ENCODE measurements at places on chromosomes 5 and 9.

DNA sequence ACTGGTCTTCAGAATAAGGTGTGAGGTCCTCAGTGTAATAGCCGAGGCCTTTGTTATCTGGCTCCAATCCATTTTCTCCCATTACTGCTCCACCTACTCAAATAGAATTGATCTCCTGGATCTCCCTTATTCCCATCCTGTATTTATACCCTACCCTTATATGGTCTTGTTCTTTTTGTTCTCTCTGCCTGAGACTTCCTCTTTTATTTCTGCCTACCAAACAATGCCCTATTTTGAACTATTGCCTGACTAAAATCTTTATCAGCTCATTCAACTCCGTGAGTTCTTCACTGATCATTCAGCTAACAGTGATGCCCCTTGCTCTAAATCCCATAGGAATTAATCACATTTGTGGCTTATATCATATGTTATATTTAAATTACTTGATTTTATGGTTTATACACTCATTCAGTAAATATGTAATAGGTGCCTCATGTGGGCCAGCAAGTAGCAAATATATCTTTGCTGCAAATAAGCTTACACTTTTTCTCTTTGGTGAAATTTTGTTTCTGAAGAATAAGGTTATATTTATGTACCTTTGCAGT is 417.5 kb upstream of the MEF2C start:
- peak; percentile 1 for DNase-seq

GRCh38 chr9:136086213-136086881 is 8.7 kb downstream of the NACC2 start:
- no peak for DNase-seq

- DNase-seq: peak; percentile 10
These were observed 6.9 kb upstream of the ABCA1 start for GRCh38 chr9:104934691-104935500.

- no peak for DNase-seq
These were observed 58.7 kb downstream of the ZNF354C start for GRCh38 chr5:179118756-179119414.

DNA sequence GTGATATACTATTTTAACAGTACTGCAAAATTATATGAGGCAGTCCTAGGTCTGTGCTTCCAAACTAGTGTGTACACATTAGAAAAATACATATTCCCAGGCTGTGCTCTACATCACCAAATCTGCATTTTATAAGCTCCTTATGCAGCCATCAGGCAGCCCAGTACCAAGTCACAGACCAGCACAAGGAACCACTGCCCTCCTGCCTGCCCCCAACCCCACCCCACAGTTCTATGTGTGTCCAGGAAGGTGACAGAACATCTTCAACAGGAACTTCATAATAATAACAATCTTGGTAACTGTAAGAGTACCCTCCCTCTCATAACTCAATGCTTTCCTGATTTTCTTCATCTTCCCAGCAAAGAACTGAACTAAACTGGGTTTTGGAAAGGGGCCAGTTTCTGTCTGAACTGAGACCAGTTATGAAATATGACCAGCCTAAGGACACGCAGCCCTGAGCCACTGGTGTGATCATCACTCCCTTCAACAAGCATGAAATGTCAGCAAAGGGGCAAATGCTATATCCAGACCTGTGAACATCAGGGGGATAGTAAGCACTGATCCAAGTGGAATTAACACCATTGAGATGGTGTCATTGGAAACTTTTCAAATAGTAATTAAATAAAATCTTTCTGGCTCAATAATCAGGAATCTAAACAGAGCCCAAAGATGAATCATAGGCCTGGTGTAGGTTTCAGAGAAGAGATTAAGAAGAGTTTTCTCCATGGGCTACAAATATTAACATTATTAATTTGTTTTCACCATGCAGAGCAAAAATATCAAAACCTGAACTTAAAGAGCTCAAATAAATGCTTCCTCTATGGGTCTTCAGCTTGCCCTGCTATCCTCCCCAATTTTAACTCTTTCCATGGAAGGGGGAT is 82.1 kb downstream of the DPYSL3 start:
- DNase-seq: peak; percentile 6

- DNase-seq: no peak
These were observed 60.6 kb upstream of the ADRA1B start for GRCh38 chr5:159855476-159856191.

DNA sequence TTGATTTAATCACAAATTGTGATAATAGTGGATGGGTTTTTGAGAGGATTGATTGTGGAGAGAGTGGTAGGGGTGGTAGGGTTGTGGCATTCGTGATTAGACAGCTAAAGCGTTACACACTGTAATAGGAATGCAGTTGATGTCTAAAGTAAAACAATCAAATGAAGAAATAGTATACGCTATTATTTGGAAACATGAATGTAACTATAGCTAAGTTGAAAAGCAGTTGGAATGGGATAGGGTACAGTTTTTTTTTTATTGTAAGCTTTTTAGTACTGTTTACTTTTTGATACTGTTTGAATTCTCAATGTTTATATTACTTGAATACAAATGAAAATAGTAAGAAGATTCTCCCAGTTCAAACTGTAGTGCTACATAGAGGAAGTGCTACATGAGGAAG is 51.8 kb downstream of the RANBP17 start:
- no peak for DNase-seq

DNA sequence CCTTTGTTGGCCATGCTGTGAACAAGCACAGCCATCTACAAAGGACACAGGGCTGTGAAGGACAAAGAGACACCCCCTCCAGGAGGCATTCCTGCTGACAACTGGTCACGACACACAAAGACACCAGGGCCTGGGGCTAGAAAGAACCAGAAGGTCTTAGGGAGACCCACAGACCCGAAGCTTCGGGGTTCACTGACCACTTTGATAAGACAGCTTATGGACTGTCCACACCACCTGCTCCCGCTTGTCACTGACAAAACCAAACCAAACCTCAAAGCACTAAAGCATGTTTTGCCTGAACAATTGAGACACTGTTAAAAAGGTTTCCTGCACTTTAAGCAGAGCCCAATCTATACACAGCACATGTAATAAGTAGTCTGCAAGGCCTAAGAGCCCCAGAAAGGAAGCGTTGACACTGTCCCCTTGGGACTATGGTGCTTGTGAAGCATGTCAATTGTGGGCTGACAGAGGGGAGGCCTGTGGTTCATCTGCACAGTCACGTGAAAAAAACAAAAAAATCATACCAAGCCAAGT is 185.0 kb downstream of the GAPVD1 start:
- DNase-seq: no peak

GRCh38 chr5:136018814-136019783 is 9.7 kb upstream of the TGFBI start:
- peak; percentile 99 for DNase-seq

DNA sequence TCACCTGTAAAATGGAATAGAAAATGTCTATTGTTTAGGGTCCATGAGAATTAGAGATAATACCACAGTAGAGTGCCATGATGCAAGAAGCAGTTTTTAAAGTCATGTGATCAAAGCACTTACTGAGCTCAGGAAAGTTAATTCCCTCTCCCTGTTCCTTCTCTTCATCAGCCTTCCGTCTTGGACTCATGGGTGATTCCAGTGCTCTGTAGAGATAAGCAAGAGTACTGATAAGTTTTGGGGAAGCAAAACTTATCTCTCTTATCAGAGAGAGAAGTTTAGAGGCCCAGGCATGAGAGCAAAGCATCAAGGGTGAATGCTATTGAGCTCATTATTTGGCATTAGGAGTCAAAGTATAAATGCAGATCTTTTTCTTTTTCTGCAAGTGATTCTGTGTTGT is 410.1 kb downstream of the AGTPBP1 start:
- DNase-seq: no peak

- no peak for DNase-seq
These were observed 135.1 kb downstream of the DROSHA start for GRCh38 chr5:31396611-31397295.

- peak; percentile 48 for DNase-seq
These were observed 41.5 kb upstream of the NOTCH1 start for GRCh38 chr9:136587145-136587943.

DNA sequence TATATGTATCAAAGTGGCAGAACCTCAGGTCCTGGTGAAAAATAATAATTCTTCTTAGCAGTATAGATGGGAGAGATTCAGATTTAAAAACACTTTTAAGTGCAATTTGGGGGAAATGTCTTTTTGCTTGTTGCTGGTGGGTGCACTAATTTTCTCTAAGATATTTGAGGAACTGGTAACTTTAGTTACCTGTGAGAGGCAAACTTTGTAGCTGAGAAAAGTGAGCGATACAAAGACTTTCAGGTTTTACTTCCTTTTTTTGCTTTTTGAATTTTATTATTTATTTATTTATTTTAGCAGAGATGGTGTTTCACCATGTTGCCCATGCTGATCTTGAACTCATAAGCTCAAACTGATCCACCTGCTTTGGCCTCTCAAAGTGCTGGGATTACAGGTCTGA is 303.1 kb upstream of the PTGER4 start:
- no peak for DNase-seq

- no peak for DNase-seq
These were observed 152.5 kb upstream of the CLINT1 start for GRCh38 chr5:158011422-158011821.

DNA sequence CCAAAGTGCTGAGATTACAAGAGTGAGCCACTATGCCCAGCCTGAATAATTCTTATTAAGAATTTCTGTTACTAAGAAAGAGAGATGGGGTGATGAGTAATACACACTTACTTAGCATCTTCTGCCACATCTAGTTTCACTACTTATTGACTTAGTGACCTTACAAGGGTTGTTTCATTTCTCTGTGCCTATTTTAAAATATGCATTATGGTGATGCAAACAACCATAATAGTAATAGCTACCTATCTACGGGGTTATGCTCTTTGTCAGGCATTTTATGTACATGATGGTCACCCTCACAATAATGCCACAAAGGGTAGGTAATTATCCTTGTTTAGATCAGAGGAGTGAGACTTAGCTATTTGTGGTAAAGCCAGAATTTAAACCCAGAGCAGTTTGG is 499.0 kb upstream of the SGCD start:
- DNase-seq: no peak

DNA sequence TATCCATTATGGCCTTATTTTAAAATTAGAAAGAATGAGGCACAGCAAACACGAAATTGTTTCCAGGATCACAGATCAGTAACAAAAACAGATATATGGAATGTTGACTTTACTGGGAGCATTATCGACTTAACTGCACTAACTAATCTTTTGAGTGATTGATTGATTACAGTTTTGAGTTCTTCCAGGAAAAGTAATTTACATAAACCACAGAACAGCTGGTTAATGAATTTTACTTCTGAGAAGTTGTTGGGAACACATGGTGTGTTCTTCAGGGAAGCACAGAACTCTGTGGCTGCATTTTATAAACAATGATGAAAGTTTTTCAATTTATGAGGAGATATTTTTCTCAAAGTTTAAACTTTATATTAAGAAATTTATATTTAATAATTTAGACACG is 802.4 kb upstream of the ACO1 start:
- DNase-seq: no peak

DNA sequence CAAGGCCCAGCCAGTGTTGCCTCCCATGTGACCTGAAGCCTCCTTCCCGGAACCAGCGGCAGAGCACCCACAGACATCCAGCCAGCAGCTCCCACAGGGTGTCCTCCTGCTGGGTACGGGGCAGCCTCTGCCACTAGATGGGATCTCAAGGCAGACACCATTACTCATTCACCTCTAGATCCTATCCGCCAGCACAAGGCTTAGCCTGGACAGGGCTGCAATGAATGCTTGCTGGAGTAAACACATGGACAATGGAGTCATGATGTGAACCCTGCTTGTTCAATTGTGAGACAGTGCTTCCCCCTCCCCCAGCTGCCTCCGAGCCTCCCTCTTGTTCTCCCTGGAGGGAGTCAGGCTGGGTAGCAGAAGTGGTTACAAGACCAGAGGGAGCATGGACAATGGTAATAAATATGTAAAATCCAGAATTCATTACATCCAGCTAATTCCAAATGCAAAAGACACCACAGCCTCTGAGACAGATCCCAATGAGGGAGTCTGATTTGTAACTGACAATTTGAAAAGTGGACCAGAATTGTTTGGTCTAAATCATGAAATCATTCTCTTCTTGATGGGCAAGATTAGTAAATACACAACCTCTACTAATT is 132.0 kb downstream of the CRB2 start:
- DNase-seq: no peak

DNA sequence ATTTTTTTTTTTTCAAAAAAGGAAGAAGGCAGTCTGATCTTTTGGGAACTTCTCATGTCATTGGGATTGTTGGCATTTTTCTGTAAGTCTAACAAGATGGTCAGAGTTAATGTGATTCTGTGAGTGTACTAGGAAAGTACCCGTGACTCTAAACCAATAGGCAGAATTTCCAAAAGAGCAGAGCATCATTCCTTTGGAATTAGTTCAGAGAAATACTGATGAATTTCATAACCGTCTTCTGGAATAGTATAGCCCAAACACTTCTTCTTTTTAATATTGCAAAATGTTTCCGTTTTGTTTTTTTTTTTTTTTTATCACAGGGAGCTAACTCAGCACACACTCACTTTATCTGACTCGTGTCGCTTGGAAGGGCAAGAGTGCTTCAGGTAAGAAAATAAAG is 407.4 kb downstream of the DTWD2 start:
- peak; percentile 17 for DNase-seq

DNA sequence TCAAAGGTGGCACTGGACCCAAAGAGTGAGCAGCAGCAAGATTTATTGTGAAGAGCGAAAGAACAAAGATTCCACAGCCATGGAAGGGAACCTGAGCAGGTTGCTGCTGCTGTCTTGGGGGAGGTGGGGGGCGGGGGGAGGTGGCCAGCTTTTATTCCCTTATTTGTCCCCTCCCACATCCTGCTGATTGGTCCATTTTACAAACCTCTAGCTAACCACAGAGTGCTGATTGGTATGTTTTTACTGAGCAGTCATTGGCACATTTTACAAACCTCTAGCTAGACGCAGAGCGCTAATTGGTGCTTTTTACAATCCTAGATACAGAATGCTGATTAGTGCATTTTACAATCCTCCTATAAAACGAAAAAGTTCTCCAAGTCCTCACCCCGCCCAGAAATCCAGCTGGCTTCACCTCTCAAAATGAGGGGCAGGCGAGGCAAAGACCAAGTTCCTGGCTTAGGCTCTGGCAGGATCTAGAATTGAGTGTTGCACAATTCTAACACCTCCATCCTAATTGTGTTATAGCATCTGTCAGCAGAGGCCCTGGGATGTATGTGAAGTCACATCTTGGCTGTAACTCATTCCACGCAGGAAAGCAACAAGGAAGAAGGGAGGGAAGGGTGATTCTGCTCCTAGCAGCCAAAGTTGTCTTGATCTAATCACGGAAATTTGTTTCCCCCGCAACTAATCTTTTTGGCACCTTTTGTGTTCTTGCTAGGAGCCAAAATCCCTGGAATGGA is 34.3 kb downstream of the ROR2 start:
- no peak for DNase-seq

GRCh38 chr5:75824323-75824722 is 107.1 kb upstream of the POC5 start:
- DNase-seq: no peak

DNA sequence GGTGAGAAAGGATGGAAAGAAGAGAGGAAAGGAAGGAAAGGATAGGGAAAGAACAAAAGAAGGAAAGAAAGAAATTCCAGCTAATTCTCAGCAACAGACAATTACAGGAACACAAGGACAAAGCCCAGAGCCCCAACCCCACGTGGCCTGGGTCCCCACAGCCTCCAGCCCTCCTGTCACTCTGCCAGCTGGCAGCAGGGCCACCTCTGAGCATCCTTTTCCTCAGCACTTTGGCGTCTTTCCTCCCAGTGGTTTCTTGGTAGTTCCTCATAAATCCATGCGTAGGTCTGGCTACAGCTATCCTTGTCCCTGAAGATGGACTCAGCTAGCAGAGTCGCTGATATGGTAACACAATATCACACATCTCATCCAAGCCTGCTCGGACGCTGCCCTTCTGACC is 28.3 kb downstream of the ADAMTS2 start:
- no peak for DNase-seq
